ENCODE measurements at places on chromosomes 13 and 19. TPM values are rescaled to one million over a fixed set of nuclear protein-coding genes. Genes with fewer than 3 reads are reported as not detected.

DNA sequence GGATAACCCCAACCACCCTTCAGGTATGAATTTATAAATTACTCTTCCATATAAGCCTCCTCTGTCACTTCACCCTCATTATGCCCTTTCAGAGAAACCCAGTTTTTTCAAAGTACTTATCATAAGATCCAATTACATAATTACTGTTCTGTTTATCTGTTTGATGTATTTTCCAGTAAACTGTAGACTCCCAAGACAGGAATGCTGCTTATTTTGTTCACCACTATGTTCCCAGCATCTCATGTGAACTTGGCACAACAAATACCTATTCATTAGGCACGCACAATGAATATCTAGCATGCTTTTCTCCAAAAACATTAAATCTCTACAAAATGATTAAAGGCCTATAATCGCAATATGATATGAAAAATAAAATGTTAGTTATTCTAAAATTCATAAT is 13.2 kb downstream of the ENOX1 start:
- DNase-seq = no peak

GRCh38 chr19:53532362-53532761 is 5.6 kb upstream of the ZNF331 start:
- no peak for DNase-seq

DNA sequence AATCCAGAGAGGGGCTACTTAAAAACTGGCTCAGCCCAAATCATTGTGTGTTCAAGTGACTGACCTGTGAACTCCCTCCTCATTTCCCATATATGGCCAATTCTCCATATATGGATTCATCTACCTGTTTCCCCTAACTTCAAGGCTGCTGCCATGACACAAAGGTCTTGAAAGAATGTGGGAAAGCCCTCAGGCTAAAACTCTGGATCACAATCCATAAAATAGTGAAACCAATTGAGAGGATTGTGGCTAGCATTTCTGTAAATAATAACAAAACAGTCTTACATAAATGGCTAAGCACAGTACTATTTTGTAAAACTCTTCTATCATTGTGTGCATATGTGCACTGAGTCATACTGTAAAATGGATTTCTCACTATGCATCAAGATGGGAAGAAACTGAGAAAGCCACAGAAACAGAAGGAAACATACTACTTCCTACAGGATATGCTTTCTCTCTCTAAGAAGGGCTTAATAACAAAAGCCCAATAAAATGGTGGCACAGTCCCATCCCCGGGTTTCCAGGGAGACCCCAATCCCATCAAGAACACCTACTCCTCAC is 80.5 kb downstream of the FOXO1 start:
- no peak for DNase-seq

The CPAMD8 gene
- 0.75 TPM for total RNA-seq

The CYP4F2 gene
- total RNA-seq = not detected

The MTMR6 gene
- total RNA-seq = 4.8 TPM

- no peak for DNase-seq
Observed at GRCh38 chr13:26255691-26256277, 1.9 kb downstream of the CDK8 start.

The COL4A1 gene
- 0.14 TPM for total RNA-seq

DNA sequence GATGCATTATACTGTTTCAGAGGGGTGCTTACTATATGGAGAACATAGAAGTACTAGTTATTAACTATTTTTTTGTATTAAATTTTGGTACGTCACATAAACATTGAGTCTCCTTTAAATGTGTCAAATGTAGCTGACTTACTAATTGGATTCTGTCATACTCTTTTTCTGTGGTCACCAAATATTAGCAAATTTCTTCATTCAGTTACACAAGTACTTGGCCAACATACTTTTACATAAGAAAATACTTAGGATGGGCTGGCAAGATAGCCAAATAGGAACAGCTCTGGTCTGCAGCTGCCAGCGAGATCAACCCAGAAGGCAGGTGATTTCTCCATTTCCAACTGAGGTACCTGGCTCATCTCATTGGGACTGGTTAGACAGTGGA is 19.2 kb downstream of the LPAR6 start:
- no peak for DNase-seq
